ENCODE measurements at places on chromosomes 1 and 21. TPM values are rescaled to one million over a fixed set of nuclear protein-coding genes. Genes with fewer than 3 reads are reported as not detected.

The LCE1B gene
- not detected for polyA plus RNA-seq

DNA sequence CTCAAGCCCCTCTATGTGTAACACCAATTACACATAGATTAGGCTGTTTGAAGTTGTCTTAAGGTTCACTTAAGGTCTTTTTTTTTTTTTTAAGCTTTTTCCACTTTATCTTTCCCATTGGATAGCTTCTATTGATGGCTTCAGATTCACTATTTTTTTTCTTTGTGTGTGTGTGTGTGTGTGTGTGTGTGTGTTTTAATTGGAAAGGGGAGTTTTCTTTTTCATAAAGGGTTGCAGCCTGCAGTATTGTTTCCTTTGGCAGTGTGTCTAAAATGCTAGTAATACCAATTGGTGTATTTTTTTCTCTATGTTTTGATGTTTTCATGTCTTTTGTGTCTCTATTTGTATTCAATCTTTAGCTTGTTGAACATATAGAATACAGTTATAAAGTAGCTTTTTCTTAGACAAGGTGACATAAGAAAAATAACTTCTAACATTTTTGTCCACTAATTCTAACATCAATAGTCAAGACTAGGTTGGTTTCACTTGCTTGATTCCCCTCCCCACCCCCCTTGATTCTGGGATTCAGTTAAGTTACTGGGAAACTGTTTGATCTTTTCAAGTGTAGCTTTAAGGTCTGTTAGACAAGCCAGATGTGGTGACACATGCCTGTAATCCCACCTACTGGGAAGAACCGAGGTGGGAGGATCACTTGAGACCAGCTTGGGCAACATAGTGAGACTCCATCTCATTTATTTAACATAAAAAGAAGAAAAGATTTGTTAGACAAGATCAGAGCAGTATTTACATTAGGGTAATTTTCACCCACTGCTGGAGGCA, 21.4 kb downstream of the PRRC2C start:
- no peak for DNase-seq

- DNase-seq: peak; percentile 30
These were observed 30.0 kb upstream of the EPS8L3 start for GRCh38 chr1:109793486-109794318.

The CELA2A gene
- not detected for polyA plus RNA-seq

DNA sequence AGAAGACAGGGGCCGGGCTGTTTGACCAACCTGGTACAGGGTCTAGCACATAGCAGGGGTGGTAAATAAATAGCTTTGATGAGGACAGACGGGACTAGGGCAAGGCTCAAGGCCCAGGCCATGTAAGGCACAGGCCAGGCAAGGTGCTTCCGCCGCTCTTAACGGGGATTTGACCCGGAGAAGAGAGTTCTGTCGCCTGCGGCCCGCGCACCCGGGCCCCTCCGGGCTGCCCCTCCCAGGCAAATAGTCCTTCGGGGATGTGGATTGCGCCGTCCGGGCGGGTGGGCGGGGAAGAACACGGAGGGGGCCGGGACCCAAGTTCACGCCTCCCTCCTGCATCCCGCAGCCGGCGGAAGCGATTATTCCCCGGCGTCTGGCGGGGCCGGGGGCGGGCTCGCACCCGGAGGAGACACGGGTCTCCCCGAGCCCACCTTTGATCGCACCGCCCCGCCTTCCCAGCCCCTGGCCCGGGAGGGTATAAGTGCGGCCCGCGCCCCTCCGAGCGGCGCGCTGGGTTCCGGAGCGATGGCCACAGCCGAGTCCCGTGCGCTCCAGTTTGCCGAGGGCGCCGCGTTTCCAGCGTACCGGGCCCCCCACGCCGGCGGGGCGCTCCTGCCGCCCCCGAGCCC, at the start of gene MIXL1:
MIXL1 (plus strand) TSS at position 508 of the 629 bp plus-strand sequence; CDS start at position 526, 18 bp downstream.
- DNase-seq: no peak

GRCh38 chr1:74652711-74653139, 20.9 kb downstream of the ERICH3 start:
- no peak for DNase-seq

DNA sequence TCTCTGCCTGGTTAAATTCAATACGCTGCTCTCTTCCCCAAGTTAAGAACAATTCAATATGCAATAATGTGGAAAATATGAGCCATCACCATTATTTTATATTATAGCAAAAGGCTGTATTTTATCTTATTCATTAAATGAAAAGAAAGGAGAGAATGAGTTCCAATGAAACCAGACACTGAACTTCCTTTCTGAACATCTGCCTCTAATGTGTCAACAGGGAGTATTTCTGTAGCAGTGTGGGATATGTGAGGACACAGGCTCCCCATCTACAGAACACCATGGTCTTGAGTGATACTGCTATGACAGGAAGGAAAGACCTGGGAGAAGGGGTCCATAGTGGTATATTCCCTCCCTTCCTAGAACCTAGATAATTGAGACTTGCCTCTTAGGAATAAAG, 46.3 kb downstream of the CASQ2 start:
- no peak for DNase-seq

GRCh38 chr21:14603202-14603601, 57.1 kb upstream of the SAMSN1 start:
- DNase-seq: no peak

DNA sequence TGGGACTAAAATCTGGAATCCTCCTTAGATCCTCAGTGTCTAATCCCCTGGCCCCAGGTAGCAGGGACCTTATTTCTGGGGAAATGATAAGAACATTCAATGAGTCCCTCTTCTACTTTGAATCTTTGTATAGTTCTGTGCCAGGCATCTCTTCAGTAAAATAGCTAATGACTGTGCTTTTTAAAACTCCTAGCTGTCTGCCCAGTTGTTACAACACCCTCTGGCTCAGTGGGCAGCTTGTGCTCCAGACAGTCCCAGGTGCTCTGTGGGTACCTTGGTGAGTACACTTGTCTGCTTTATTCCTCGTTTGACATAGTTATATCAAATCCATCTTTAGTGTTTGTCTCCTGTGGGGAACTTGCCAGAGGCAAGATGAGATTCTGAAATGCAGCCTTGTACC, 18.0 kb downstream of the TGFB2 start:
- no peak for DNase-seq

GRCh38 chr1:229753764-229754551, 127.9 kb downstream of the URB2 start:
- DNase-seq: no peak

The POU3F1 gene
- not detected for polyA plus RNA-seq

- no peak for DNase-seq
These were observed 97.3 kb downstream of the RAVER2 start for GRCh38 chr1:64842224-64842623.

GRCh38 chr1:74579425-74579824, 67.0 kb upstream of the LRRC53 start:
- DNase-seq: no peak

The ECE1 gene
- polyA plus RNA-seq: 50.4 TPM

The EFNA1 gene
- 16.8 TPM for polyA plus RNA-seq

DNA sequence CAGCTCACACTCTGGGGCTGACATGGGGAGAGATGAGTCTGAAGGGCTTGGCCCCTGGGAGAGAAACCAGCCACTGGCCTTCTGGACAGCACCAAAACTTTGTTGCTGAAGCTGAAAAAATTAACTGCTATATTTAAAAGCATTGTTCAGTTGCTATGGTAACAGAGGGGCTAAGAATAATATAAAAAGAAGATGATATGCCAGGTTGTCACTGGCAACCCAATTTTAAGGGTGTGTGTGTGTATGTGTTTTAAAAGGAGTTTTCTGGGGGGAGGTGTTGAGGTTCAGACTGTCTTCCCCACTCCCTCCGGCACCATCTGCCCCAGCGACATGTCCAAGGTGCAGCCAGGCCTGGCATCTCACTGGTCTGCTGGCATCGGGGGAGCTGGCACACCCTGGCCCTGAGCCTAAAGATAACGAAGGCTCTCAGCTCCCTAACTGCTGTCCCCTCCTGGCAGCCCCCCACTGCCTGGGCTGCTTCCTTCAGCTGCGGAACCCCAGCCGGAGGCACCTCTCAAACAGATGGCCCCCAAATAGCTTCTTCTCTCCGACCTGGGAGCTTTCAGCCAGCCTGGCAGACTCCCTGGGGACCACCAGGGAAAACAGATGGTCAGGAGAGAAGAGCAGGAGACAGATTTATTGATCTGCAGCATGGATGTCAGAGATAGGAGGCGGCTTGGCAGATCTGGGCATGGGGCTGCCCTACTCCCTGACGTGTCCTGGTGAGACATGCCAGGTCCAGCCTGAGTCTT, 203.9 kb downstream of the HIVEP3 start:
- no peak for DNase-seq

DNA sequence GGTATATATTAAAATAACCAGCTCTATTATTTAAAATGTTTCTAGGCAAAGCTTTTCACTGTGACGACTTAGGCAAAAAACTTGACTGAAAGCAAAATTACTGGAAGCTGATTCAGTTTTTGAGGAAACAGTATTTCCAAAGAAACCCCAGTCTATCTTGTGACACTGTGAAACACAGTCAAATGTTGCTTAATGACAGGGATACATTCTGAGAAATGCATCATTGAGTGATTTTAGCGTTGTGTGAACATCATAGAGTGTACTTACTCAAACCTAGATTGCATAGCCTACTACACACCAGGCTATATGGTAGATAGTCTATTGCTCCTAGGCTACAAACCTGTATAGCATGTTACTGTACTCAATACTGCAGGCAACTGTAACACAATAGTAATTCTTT, 116.9 kb upstream of the KCNK1 start:
- DNase-seq: no peak

The TRIM67 gene
- not detected for polyA plus RNA-seq

DNA sequence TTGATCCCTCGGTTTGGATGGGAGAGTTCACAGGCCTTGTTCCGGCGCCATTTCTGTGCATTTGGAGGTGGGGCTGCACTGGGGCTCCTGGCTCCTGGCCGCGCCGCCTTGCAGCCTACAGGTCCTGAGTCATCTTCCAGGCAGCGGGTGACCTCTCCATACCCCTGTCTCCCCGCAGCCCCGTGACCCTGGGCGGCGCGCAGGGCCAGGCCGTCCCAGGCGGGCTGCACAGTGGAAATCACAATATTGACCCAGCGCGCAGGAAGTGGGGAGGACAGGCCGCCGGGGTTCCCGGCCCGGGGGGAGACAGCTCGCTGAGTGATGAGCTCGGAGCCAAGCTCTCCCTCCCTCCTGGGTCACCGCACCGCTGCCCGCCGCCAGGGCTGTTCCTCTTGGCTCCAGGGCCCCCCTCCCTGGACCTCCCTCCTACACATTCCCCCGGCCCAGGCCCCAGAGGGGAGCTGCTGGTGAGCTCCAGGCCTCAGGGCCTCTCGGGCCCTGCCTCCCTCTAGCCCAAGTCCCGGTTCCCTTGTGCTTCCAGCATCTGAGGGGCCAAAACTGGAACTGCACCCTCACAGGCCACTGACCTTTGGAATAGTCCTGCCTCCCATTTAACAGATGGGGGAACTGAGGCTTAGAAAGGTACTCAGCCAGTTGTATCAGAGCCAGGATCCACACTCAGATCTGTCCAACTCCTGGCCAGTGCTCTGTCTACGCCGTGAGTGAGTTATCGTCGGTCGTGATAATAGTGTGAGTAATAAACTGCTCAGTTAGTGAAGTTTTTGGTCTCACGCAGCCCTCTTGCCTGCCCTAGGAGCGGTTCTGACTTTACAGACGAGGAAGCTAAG, 142.9 kb upstream of the WNT4 start:
- DNase-seq: no peak

The VWA5B1 gene
- polyA plus RNA-seq: 0.08 TPM

The MROH9 gene
- not detected for polyA plus RNA-seq

The NBPF4 gene
- not detected for polyA plus RNA-seq

The STMN1 gene
- 289 TPM for polyA plus RNA-seq

DNA sequence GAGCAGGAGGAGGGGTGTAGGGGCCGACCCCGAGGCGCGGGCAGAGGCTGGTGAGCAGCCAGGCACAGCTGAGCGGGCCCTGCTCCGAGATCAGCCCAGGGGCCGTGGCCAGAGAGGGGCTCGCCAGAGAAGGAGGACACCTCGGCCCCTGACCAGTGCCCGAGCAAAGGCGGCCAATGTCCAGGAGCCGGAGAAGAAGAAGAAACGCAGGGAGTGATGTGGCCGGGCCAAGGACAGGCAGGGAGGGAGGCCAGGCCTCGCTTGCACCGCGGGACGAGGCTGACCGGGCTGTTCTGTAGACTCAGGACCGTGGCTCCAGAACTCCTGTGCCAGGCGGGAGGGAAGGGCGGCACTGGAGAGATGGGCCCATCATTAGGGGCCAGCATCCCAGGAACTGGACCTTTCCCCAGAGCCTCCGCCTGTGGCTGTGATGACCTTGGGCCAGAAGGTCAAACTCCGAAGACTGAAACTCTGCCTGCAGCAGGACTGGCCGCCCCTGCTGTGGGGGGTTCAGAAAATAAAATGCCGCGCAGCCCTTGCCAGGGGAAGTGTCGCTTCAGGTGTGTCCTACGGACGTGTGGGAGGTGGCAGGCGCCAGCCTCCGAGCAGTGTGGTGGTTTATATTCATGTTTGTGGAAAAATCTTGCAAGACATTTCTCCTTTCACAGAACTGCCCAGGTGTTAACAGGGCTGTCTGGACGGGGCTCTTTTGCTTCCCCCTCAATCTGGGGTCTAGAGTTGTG, 14.4 kb downstream of the RRP1 start:
- DNase-seq: no peak

GRCh38 chr1:61081686-61082310, 563 bp upstream of the NFIA start:
- peak; percentile 56 for DNase-seq

GRCh38 chr1:183285746-183286145, 99.7 kb downstream of the LAMC2 start:
- no peak for DNase-seq

The HPCAL4 gene
- 3.6 TPM for polyA plus RNA-seq

Measured in naive thymus-derived CD4-positive, alpha-beta T cell (primary cell).